ENCODE measurements at places on chromosomes 3 and 15.

DNA sequence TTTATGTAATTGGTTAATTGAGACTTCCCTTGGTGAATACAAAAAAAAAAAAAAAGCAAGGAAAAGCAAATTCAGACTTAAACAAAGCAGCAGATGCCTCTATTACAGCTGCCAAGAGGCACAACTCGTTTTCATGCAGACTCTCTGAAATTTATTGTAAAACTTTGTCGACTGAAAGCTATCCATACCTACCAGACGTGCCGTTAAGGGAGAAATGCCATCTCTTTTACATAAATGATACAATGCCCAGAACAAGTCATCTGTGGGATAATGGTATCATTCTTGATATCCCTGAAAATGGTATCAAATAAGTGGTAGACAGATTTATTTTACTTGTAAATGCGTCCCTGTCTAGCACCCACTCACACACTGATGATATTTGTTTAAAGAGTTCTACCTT lies 724.2 kb downstream of the NSUN3 start:
- no peak for DNase-seq

- no peak for DNase-seq
Observed at GRCh38 chr3:121481106-121481880, 64.5 kb downstream of the POLQ start.

GRCh38 chr3:121630355-121630754 lies 30.3 kb downstream of the HCLS1 start:
- DNase-seq: no peak

GRCh38 chr3:194270627-194271459 lies 80.3 kb downstream of the CPN2 start:
- DNase-seq: no peak

DNA sequence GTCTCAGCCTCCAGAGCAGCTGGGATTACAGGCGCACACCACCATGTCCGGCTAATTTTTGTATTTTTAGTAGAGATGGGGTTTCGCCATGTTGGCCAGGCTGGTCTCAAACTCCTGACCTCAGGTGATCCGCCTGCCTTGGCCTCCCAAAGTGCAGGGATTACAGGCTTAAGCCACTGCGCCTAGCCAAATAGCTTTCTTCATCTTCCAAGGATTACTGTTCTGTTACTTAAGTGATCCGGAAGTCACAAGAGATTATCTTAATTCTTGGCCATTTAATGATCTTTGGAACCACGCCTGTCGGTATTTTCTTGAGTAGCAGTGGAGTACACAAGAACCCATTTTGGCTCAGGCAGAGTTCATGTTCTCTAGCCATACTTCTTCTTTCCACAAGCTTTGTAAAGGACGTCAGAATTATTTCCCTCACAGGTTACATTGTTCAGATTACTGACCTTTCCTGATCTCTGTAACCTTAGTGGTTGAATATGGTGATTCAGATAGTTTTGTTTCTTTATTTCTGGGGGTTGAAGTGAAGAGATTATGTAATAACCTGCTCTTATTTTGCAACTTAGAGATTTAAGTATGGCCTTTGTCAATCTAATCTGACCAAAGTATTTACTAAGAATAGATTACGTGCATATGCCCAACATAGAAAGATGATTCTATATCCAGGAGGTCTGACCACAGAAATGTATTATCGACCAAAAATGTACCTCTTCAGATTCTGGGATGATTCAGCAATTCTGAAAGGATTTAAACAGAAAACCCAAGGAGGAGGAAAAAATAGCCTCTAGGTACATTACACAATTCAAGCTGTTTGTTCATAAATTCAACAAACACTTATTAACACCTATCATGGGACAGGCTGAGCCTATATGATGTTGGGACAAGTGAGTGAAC lies 132.2 kb downstream of the GREM1 start:
- DNase-seq: no peak

GRCh38 chr15:95302206-95302605 lies 1028.3 kb upstream of the NR2F2 start:
- no peak for DNase-seq

All from stimulated activated CD4-positive, alpha-beta T cell treated with anti-CD3 and anti-CD28 coated beads, Interleukin-15, amount 100 ng/mL, for 1 hour (primary cell).